ENCODE measurements at places on chromosomes 7 and 10. TPM values are rescaled to one million over a fixed set of nuclear protein-coding genes. Genes with fewer than 3 reads are reported as not detected.

The FRMD4A gene
- total RNA-seq = 119 TPM

The FGFR2 gene
- total RNA-seq = not detected

The DOCK4 gene
- total RNA-seq = 2.8 TPM

The TYSND1 gene
- 5.7 TPM for total RNA-seq

The NANOS1 gene
- 0.09 TPM for total RNA-seq
